ENCODE measurements at places on chromosomes 6 and 20. TPM values are rescaled to one million over a fixed set of nuclear protein-coding genes. Genes with fewer than 3 reads are reported as not detected.

The TUBB2B gene
- 794 TPM for total RNA-seq

The EFCAB8 gene
- not detected for total RNA-seq

The ZNF322 gene
- 43.3 TPM for total RNA-seq

DNA sequence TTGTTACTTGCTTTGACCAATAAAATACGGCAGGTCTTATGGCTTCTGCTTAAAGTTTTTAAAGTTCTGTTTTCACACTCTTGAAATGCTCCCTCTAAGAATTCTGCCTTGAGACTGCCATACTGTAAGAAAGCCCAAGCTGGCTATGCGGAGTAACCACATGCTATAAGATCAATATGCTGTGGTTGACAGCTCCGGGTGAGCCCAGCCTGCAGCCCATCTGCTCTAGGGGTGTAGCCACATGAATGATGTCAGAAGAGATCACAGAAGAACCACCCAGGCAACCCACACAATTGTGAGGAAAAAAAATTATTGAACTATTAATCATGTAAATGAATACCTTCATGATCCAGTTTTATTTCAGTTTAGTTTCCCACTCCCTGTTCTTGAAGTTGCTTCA lies 26.1 kb upstream of the SH3BGRL2 start:
- no peak for DNase-seq
- no peaks in the 10 kb centered on the region for H3K4me1 ChIP-seq
- no peak overlapping the region for H3K4me3 ChIP-seq

DNA sequence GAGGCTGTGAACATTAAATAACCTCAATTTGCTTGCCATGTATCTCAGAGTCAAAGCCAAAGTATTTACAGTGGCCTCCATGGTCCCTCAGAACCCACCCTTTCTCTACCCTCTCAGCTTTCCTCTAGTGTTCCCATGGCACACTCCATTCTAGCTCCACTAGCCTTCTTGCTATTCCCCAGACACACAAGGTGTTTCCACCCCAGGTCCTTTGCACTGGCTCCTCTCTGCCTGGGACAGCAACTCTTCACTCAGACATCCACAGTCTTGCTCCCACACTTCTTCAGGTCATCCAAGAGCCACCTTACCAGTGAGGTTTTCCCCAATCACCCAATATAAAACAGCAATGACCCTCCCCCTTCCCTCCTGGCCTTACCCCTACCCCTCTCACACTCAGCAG lies 56.5 kb upstream of the PLEKHG1 start:
- H3K4me1 ChIP-seq = no peaks in the 10 kb centered on the region
- no peaks in the 10 kb centered on the region for H3K27me3 ChIP-seq
- DNase-seq = no peak

DNA sequence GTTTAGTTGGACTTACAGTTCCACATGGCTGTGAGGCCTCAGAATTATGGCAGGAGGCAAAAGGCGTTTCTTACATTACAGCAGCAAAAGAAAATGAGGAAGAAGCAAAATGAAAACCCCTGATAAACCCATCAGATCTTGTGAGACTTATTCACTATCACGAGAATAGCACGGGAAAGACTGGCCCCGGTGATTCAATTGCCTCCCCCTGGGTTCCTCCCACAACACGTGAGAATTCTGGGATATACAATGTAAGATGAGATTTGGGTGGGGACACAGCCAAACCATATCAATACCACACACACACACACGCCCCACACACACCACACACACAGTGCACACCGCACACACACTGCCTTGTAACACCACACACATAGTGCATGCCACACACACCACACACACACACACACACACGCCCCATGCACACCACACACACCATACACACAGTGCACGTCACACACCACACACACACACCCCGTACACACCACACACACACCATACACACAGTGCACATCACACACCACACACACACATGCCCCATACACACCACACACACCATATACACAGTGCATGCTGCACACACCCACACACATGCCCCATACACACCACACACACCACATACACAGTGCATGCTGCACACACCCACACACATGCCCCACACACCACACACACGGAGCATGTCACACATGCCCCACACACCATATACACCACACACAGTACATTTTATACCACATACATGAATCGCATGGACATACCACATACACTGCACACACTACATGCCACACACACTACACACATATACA lies 310.5 kb downstream of the TAF4 start:
- no peak overlapping the region for H3K27ac ChIP-seq
- no peak for DNase-seq
- peaks cover 3% of the 10 kb centered on the region for H3K36me3 ChIP-seq
- peaks cover 3% of the 10 kb centered on the region for H3K4me1 ChIP-seq
- H3K27me3 ChIP-seq = no peaks in the 10 kb centered on the region

DNA sequence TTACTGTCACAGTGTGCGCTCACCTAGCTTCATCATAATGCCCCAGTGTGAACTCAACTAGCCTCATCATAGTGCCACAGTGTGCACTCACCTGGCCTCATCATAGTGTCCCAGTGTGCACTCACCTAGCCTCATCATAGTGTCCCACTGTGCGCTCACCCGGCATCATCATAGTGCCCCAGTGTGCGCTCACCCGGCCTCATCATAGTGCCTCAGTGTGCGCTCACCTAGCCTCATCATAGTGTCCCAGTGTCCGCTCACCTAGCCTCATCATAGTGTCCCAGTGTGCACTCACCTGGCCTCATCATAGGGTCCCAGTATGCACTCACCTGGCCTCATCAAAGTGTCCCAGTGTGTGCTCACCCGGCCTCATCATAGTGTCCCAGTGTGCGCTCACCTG lies 10.6 kb downstream of the TMEM242 start:
- no peaks in the 10 kb centered on the region for H3K27me3 ChIP-seq
- H3K36me3 ChIP-seq = peaks cover 1% of the 10 kb centered on the region
- no peak overlapping the region for H3K4me3 ChIP-seq

Measured in GM23338 (cell line).